ENCODE measurements at places on chromosomes 3 and 15. TPM values are rescaled to one million over a fixed set of nuclear protein-coding genes. Genes with fewer than 3 reads are reported as not detected.

GRCh38 chr15:64146885-64147681 lies 4.4 kb upstream of the SNX22 start:
- no peaks in the 10 kb centered on the region for H3K4me1 ChIP-seq
- H3K36me3 ChIP-seq: no peaks in the 10 kb centered on the region
- no peak for DNase-seq
- H3K4me3 ChIP-seq: no peak overlapping the region
- H3K27me3 ChIP-seq: no peaks in the 10 kb centered on the region

DNA sequence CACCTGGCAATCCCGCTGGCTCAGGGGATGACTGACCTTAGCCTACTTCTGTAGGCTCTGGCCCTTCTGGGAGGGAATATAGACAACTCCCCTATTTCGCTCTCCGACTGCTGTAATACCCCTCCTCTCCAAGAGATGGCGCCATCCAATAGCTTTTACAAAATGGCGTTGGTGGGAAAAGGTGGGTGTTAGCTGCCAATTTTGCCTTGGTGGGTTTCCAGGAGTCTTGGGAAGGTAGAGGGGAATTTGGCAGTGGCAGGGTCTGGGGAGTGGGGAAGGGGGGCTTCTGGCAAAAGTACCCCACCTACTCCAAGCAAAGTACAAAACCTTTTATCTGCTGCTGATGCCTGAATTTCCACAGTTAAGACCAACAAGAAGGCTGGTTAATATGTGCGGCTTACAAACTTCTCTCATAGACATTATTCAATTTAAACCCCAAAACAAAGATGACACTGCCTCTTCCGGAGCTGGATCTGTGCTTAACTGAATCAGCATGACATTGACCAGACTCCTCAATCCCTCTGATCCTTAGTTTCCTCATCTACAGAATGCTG lies 62.1 kb downstream of the RASGRF1 start:
- no peak for DNase-seq
- H3K27ac ChIP-seq: no peak overlapping the region
- no peaks in the 10 kb centered on the region for H3K27me3 ChIP-seq
- no peaks in the 10 kb centered on the region for H3K4me1 ChIP-seq

GRCh38 chr3:195757827-195758226 lies 37.0 kb downstream of the MUC20 start:
- no peaks in the 10 kb centered on the region for H3K27me3 ChIP-seq
- H3K36me3 ChIP-seq: no peaks in the 10 kb centered on the region
- no peak overlapping the region for H3K4me3 ChIP-seq
- no peaks in the 10 kb centered on the region for H3K4me1 ChIP-seq
- no peak for DNase-seq

DNA sequence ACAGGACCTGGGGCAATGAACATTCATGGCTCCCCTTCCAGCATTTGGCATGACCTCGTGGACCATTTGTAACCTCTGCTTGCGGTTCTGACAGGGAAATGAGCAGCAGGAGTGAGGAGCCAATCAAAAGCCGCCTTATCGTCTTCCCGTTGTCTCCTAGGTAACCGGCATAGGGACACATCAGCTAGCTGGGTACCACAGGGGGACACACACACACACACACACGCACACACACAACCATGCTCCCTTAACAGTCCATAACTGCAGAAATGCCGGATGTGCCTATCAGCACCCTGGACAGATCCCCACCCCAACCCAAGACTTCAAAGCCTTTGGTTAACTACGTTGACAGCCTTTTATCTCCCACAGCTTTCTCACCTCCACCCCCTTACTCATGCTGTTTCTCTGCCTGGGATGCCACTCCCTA lies 53.4 kb upstream of the CCDC174 start:
- H3K36me3 ChIP-seq: no peaks in the 10 kb centered on the region
- no peaks in the 10 kb centered on the region for H3K27me3 ChIP-seq
- H3K4me1 ChIP-seq: no peaks in the 10 kb centered on the region
- H3K27ac ChIP-seq: no peak overlapping the region
- no peak overlapping the region for H3K4me3 ChIP-seq

DNA sequence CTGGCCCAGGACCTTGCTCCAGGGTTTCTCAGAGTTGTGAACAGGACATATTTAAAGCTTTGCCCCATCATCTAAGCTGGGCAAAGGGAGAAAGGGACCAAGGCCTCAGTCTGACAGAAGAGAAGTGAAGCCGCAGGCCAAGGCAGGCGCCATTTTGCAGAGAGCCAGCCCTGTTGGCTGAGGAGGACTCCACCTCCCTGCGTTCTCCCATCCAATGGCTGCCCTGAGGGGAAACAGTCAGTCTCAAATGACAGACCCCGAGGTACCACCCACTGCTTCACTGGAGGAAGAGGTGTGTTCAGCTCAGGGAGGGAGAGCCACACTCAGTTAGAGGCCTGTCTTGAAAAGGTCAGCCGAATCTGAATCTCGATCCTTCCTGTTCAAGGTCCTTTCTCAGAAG lies 86.1 kb downstream of the ADAMTS17 start:
- H3K4me3 ChIP-seq: no peak overlapping the region
- H3K36me3 ChIP-seq: peaks cover 5% of the 10 kb centered on the region
- no peaks in the 10 kb centered on the region for H3K27me3 ChIP-seq
- no peak for DNase-seq
- H3K27ac ChIP-seq: no peak overlapping the region
- H3K4me1 ChIP-seq: no peaks in the 10 kb centered on the region

DNA sequence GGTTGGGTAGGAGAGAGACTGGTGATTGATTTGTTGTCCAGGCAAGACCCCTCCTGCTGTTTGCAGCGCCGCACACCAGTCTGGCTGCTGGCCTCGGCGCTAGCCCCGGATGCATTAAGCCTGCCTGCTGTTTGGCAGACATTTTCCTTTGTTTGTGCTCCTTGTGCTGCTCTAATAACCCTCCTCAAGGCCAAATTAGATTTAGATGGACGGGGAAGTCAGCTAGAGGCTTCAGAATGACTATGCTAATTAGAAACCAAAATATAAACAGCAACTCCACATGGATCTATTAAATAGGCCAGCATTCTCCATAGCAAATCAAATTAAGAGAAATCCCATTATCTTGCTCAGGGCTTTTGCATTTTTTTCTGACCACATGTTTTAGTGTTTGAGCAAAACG lies 445.2 kb downstream of the SQOR start:
- no peaks in the 10 kb centered on the region for H3K4me1 ChIP-seq
- H3K27me3 ChIP-seq: no peaks in the 10 kb centered on the region
- H3K27ac ChIP-seq: no peak overlapping the region
- H3K4me3 ChIP-seq: no peak overlapping the region
- DNase-seq: no peak

DNA sequence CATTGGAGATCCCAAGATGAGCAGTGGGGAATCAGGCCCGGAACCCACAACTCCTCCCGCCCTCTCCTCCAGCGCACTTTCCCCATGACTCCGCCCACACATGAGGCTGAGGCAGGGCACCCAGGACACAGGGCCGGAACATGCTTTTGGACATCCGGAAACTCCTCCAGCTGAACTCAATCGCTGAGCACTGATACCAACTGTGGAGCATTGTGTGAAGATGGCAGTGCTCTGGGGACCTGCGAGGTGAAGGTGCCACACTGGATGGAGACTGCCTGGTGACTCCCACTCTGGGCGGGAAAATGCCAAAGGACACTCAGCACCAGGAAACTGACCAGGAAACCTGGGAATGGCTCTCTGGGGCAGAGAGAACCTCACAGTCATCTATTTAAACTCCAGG lies 189.1 kb downstream of the FAM43A start:
- no peaks in the 10 kb centered on the region for H3K27me3 ChIP-seq
- H3K4me3 ChIP-seq: no peak overlapping the region
- peaks cover 11% of the 10 kb centered on the region for H3K4me1 ChIP-seq
- H3K27ac ChIP-seq: no peak overlapping the region
- no peak for DNase-seq
- H3K36me3 ChIP-seq: no peaks in the 10 kb centered on the region

GRCh38 chr3:128932516-128933212 lies 53.2 kb downstream of the ACAD9 start:
- H3K27me3 ChIP-seq: no peaks in the 10 kb centered on the region
- no peaks in the 10 kb centered on the region for H3K4me1 ChIP-seq
- no peak for DNase-seq
- no peak overlapping the region for H3K4me3 ChIP-seq
- no peaks in the 10 kb centered on the region for H3K36me3 ChIP-seq

DNA sequence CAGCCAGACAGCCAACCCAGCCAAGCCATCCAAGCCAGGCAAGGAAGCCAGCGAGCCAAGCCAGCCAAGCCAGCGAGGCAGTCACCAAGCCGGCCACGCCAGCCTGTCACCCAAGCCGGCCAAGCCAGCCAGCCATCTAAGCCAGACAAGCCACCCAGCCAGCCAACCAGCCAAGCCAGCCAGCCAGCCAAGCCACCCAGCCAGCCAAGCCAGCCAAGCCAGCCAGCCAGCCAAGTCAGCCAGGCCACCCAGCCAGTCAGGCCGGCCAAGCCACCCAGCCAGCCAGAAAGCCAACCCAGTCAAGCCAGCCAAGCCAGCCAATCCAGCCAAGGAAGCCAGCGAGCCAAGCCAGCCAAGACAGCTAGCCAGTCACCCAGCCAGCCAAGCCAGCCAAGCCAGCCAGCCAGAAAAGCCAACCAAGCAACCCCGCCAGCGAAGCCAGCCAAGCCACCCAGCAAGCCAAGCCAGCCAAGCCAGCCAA lies 201.2 kb downstream of the GOLGA6L6 start:
- peak; percentile 83 for DNase-seq
- no peak overlapping the region for H3K27ac ChIP-seq
- no peaks in the 10 kb centered on the region for H3K4me1 ChIP-seq
- H3K4me3 ChIP-seq: no peak overlapping the region
- no peaks in the 10 kb centered on the region for H3K36me3 ChIP-seq
- no peaks in the 10 kb centered on the region for H3K27me3 ChIP-seq

DNA sequence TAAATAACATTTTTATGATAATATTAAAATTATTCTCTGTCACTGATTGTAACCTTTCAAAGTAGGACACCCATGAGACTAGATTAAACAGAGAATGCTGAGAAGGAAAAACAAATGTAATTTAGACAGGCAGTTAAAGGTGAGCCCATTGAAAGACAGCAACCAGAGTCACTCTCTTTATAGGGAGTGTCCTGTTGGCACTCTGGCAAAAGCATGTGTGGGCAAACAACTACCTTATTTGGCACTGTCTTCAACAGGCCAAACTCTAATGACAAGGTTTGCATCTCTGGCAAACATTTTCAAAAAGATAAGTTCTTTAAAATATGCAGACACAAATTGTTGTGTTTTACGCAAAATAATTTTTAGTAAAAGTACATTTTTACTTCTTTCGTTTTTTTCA lies 29.8 kb downstream of the NFKBIZ start:
- H3K4me3 ChIP-seq: no peak overlapping the region
- H3K27ac ChIP-seq: no peak overlapping the region
- no peaks in the 10 kb centered on the region for H3K36me3 ChIP-seq

DNA sequence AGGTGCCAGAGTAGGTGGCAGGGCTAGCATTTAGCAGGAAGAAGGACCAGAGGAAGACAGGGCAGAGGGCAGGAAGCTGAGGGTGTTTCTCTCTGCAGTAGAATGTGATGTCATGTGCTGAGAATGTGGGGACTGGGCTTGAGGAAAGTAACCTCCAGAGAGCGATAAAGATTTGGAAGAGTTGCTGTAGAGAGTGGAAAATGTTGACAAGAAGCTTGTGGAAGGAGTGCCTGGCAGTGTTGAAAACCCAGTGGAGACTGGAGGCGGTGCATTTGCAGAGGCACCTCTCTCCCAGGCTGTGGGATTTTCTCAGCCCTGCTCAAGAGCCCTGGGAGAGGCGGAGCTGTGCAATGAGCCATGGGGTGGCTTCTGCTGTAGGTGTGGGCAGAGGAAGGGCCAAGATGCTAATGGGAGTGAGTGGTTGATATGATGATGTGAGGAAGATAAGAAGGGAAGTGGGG lies 54.8 kb downstream of the MESD start:
- DNase-seq: no peak
- no peaks in the 10 kb centered on the region for H3K4me1 ChIP-seq
- no peaks in the 10 kb centered on the region for H3K36me3 ChIP-seq
- H3K27ac ChIP-seq: no peak overlapping the region
- H3K4me3 ChIP-seq: no peak overlapping the region

- DNase-seq: no peak
- no peaks in the 10 kb centered on the region for H3K36me3 ChIP-seq
- no peak overlapping the region for H3K27ac ChIP-seq
- H3K4me3 ChIP-seq: no peak overlapping the region
- no peaks in the 10 kb centered on the region for H3K4me1 ChIP-seq
Measured at GRCh38 chr15:79140846-79141570, 50.4 kb upstream of the RASGRF1 start.

DNA sequence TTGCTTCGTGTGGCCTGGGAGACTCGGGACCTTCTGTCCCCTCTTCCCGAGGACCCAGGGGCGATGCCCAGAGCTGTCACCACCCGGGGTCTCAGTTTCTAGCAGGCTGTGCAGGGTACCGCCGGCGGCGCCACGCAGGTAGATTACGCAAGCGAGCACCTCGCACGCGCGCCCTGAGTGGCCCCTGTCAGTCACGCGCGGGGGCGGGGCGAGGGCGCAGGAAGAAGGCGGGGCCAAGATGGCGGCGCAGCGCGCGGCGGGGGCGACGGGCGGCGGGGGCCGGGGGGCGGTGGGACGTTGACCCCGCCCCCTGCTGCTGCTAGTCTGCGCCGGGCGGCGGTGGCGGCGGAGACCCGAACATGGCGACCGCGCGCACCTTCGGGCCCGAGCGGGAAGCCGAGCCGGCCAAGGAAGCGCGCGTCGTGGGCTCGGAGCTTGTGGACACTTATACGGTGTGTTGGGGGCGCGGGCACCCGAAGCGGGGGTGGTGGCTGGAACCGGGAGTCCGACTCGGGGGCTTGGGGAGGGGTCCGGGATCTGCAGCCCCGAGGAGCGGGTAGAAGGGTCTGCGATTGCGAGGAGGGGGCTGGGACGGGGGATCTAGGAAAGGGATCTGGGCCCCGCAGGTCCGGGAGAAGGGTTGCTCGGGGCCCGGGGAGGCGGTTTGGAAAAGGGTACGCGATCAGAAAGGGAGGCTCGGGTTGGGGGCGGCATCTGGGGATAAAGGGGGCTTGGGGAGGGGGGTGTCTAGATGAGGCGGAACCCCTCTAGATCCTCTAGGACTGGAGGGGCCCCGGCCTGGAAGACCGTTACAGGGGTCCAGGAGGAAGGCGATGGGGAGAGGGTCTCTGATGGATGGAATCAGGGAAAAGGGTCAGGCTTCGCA lies at the start of gene NISCH:
TSS of gene NISCH (plus strand) at position 322 of the 886 bp plus-strand sequence. CDS start at position 360, 38 bp downstream.
- no peaks in the 10 kb centered on the region for H3K27me3 ChIP-seq
- peak within 1 kb of the TSS; percentile 90 for H3K27ac ChIP-seq
- peak within 1 kb of the TSS; percentile 78 for H3K4me3 ChIP-seq
- H3K4me1 ChIP-seq: peaks cover 2% of the 10 kb centered on the region
- no peaks in the 10 kb centered on the region for H3K36me3 ChIP-seq

- H3K36me3 ChIP-seq: no peaks in the 10 kb centered on the region
- H3K27me3 ChIP-seq: no peaks in the 10 kb centered on the region
- H3K4me3 ChIP-seq: no peak overlapping the region
- H3K4me1 ChIP-seq: peaks cover 9% of the 10 kb centered on the region
- H3K27ac ChIP-seq: no peak overlapping the region
Measured at GRCh38 chr3:42118762-42119361, 27.7 kb downstream of the TRAK1 start.

Gene TRPM7
- polyA plus RNA-seq: 4.6 TPM

Gene TBCCD1
- 2.6 TPM for polyA plus RNA-seq

Gene DISP2
- polyA plus RNA-seq: 4.1 TPM

Gene RBM15B
- polyA plus RNA-seq: 6.4 TPM

Gene ANKRD63
- polyA plus RNA-seq: not detected

Gene CDHR4
- polyA plus RNA-seq: not detected
